HAP-1 (cell line): ENCODE measurements at places on chromosomes 13 and 19.

GRCh38 chr19:24159707-24160106 is 72.7 kb downstream of the ZNF254 start:
- no peak for DNase-seq

DNA sequence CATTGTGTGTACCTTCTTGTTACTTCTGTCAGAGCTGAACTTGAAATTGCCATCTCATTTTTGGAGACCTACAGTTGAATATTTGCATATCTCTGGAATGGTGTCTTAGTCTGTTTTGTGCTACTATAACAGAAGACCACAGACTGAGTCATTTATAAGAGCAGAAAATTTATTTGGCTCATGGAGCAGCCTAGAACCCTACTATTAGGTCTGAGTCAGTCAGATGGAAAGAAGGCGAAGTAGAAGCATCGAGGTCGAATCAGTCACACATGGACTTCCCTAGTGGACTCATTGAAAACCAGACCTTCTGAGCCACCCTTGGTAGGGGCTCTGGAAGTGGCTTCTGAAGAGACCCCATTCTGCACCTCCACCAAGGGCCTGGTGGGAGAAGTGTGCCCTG is 33.9 kb upstream of the TPT1 start:
- DNase-seq = no peak

GRCh38 chr13:50918567-50918966 is 9.0 kb downstream of the RNASEH2B start:
- no peak for DNase-seq

DNA sequence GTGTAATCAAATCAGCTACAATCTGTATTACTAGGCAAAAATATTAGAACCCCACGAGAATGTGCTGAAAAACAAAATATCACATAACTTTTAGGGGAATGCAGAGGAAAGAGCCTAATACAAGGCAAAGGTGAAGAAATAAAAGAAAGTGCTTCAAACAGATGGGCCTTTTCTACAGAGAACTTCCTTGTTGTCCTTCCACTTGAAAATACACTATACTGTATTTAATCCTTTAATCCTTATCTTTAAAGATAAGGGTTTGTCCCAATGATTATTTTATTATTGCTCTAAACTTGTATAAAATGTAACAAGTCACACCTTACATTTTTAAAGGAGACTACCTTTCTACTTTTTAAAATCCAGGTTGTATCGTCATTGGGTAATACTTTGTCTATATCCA is 296.5 kb downstream of the NDFIP2 start:
- no peak for DNase-seq

DNA sequence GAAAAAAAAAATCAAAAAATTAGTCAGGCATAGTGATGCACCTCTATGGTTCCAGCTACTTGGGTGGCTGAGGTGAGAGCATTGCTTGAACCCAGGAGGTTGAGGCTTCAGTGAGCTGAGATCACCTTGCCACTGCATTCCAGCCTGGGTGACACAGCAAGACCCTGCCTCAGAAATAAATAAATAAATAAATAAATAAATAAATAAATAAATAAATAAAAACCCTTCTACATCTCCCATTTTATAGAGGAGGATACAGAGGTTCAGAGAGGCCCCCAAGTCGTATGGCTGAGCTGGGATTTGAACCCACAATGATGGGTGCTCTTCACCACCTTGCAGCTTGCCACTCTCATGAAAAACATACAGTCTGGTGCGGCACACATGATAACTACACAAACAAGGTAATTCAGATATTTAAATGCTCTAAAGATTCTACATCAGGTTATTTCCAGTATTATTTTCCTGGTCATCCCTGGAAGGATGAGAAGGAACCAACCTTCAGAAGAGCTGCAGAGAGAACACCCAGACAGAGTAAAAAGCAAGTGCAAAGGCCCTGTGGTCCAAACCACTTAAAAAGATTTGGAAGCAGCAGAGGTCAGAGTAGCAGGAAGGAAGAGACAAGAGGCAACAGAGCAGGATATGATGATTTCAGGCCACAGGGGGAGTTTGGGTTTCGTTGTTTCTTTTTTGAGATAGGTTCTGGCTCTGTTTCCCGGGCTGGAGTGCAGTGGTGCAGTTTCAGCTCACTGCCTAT is 29.2 kb upstream of the OR1M1 start:
- no peak for DNase-seq

DNA sequence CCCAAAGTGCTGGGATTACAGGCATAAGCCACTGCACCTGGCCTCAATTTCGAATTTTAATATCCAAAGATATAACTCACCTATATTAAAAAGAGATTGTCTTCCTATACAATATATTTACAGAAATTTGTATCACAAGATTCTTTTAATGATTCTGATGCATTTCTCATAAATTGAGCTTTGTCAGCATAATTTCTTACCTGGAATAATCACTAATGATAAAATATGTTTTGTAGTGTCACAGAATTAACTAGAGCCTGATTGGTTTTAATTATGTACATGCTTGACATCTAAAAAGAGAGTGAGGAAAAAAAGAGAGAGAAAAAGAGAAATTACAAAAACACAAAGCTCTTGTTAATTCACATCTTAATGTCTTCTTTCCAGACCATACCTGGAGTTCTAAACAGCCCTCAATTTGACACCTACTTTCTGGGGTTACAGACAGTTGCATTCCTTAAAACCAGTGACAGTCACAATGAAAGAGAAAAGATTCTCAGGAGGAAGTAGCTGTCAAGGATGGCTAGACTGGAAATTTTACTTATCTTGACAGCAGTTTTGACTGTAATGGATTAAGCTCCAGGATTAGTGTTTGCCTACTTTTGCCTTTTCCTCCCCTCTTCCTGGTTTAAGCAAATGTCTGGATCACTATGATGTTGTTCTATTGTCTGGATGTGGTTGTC is 214.4 kb downstream of the SPRY2 start:
- DNase-seq = no peak

DNA sequence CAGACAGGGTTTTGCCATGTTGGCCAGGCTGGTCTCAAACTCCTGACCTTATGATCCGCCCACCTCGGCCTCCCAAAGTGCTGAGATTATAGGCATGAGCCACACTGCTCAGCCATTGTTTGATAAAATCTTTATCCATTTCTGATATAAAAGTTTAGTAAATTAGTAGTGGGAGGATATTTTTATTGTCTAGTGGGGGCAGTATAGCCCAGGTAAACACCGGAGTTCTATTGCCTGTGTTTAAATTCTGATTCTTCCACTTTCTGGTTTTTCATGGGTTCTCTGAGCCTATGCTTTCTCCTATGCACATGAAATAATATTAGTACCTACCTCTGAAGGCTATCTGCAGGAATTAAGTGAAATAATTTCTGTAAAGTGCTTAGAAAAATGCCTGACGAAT is 20.1 kb upstream of the ARHGEF18 start:
- DNase-seq = no peak

GRCh38 chr13:100721885-100722512 is 47.4 kb upstream of the TMTC4 start:
- DNase-seq = peak; percentile 69

DNA sequence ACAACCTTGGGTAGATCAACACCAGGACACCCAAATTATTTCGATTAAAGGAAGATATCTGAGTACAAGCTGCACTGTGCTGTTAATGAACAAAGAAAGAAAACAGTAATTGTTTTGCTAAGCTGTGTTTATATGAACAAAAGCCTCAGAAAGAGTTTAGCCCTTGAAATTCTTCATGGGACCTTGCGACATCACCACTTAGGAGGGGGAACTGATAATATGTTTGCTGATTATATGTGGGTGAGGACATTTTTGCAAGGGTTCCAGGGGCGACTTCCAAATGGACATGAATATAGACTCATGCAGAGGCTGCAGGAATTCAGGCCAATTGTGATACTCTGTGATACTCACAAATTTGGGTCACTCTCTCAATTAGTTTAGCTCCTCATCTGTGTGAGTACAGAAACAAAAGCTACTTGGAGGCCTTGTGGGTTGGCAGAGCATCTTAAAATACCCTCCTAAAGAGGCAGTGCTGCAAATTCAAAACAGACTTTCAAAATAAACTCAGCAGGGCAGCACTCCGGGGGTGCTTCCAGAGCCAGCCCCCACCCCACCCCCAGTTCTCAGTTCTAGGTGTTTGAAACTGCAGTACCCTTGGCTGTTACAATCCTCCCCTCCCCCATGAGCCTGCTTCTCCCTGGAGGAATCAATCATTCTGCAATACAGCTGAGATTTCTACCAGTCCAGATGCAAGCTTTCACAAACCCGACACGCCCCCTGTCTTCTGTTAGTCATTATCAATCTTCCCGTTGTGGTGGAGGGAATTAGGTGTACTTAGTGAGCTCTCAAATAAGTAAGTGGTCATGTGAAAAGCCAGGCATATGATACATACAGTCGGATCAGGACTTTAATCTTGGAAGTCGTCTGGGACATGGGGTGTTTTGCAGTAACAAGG is 97.0 kb upstream of the MBNL2 start:
- peak; percentile 66 for DNase-seq

- DNase-seq = peak; percentile 24
These were observed 15.7 kb upstream of the B3GNT3 start for GRCh38 chr19:17778968-17779929.

DNA sequence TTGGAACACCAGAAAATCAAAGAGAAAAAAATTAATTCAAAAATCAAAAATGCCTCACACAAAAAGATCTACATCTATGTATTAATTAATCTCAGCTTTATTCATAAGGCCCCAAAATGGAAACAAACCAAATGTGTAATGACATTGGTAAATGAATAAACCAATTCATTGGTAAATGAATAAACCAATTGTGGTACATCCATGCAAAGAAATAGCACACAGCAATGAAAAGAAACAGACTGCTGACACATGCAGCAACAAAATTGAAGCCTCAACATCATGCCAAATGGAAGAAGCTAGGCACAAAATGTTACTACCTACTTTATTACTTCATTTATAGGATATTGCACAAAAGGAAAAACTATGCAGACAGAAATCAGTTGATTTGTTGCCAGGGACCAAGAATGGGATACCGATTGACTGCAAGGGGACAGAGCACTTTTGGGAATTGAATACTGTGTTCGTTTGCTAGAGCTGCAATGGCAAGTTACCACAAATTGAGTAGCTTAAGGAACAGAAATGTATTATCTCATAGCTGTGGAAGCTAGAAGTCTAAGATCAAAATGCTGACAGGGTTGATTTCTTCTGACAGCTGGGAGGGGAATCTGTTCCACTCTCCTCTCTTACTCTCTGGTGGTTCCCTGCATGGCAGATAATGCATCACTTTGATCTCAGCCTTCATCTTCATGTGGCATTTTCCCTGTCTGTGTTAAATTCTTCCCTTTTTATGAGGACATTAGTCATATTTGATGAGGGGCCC is 252.8 kb downstream of the RFC3 start:
- DNase-seq = no peak

- no peak for DNase-seq
These were observed 3.6 kb downstream of the MICOS13 start for GRCh38 chr19:5676772-5677105.

GRCh38 chr13:89568276-89568675 is 1779.2 kb upstream of the MIR17HG start:
- DNase-seq = no peak

GRCh38 chr13:66840621-66841020 is 389.5 kb downstream of the PCDH9 start:
- DNase-seq = no peak

DNA sequence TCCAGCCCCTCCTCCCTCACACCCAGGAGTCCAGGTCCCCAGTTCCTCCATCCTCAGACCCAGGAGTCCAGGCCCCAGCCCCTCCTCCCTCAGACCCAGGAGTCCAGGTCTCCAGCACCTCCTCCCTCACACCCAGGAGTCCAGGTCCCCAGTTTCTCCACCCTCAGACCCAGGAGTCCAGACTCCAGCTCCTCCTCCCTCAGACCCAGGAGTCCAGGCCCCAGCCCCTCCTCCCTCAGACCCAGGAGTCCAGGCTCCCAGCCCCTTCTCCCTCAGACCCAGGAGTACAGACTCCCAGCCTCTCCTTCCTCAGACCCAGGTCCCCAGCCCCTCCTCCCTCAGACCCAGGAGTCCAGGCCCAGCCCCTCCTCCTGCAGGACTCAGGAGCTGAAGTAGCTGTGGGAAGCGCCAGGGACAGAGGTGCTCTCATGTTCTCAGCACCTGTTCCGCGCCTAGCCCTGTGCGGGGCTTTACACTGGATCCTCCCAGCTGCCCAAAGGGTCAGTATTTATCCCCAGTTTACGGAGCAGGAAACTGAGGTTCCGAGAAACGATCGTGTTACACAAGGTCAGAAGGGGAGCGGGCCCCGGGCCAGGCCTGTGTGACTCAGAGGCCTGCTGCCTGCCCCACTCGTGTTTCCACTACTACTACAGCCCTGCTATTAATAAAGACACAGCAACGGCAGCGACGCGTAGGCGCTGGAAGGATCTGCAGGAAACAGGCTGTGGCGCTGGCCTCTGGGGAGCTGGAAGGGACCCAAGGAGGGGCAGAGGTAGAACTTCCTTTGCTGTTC is 1.7 kb upstream of the SBK3 start:
- DNase-seq = no peak

DNA sequence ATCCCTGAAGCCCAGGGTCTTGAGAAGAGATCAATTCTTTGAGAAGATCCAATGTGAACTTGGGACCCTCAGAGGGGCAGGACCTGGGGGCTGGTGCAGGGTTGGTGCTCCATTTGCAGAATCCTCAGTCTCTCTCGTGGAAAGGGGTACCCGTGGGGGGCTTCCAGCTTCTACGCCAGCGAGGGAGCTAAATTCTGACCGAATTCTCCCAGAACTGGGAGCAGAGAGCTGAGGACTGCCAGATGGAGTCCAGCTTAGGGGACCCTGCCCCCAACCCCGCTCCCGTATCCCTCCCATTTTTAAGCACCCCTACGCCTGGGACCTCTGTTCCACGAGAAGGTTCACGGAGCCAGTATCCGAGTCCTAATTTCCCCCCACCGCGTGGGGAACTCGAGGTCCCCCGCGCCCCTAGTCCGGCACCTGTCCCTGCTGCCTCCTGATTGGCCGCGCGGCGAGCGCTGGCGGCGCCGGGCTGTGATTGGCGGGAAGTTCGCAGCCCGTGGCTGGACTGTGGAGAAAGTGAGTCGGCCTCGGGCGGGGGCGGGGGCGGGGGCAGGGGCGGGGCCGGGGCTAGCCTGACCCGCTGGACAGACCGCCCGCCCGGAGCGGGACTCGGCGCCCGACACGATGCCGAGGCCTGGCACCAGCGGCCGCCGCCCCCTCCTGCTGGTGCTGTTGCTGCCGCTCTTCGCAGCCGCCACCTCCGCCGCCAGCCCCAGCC is 4.4 kb upstream of the LTBP4 start:
- DNase-seq = peak; percentile 89

DNA sequence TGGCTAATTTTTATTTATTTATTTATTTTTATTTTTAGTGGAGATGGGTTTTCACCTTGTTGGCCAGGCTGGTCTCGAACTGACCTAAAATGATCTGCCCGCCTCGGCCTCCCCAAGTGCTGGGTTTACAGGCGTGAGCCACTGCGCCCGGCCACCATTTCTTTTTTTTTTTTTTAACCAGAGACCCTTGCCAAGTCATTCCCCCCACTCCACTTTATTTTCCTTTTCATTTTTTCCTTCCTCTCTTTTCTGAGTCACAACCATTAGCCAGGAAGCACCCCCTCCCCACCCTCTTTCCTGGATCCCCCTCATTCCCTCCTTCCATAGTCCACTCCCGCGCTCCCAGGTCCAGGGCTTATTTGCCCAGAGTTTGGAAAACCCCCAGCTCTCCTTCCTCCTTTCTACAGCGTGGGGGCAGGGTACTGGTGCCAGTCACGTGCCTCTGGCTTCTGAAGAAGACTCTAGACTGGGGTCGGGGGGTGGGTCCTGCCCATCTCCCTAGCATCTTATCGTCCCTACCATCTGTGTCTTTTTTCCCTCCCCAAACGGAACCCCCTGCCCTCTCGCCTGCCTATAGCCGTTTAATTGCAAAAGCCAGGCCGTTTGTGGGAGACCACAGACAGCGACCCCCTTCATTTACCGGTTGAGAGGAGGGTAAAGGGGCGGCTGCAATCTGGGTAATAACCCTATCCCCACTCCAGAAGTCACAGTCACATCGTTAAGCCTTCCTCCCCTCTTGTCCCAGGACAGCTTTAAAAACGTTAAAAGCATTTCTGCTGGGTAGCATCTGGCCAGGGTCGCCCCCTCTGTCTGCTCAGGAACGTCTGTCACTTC is 1.1 kb upstream of the CALR start:
- DNase-seq = peak; percentile 64
